Esophagus mucosa (tissue), 1 donor: ENCODE measurements at places on chromosomes 16 and 17. TPM values are rescaled to one million over a fixed set of nuclear protein-coding genes. Genes with fewer than 3 reads are reported as not detected.

- no peak for ATAC-seq
Measured at GRCh38 chr17:17375841-17376240, 72.7 kb downstream of the NT5M start.

GRCh38 chr16:14405611-14406537, 224.2 kb downstream of the PARN start:
- peak; percentile 51 for ATAC-seq

GRCh38 chr17:72104164-72104862, 16.5 kb upstream of the SOX9 start:
- ATAC-seq, result peak; percentile 43

DNA sequence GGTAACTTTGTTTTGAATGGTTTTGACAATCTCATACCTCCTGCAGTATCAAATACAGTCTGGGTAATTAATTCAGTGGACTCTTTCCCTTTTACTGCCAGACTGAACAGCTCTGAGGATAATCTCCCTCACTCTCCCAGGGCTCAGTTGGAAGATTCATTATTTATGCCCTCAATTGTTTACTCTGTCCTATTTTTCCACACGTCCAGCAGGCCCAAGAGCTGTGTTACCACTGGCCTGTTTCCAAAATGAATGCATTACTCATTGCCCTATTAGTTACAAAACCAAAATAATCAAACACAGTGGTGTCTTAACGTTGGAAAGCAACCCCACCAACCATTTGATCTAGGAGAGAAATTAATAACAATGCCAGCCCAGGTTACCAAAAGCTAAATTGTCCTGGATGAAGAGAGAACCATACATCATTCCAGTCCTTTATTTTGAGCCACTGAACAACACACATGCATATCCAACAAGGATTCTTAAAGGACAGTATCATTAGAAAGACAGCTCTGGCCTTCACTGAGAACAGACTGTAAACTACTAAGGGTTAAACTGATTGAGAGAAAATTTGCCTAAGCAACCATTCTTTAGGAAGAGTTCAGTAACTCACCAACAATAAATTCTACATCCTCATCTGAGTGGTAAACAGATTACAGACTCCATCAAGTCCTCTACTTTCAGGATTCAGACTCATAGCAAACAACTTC, 34.5 kb downstream of the FAM222B start:
- ATAC-seq, result no peak

DNA sequence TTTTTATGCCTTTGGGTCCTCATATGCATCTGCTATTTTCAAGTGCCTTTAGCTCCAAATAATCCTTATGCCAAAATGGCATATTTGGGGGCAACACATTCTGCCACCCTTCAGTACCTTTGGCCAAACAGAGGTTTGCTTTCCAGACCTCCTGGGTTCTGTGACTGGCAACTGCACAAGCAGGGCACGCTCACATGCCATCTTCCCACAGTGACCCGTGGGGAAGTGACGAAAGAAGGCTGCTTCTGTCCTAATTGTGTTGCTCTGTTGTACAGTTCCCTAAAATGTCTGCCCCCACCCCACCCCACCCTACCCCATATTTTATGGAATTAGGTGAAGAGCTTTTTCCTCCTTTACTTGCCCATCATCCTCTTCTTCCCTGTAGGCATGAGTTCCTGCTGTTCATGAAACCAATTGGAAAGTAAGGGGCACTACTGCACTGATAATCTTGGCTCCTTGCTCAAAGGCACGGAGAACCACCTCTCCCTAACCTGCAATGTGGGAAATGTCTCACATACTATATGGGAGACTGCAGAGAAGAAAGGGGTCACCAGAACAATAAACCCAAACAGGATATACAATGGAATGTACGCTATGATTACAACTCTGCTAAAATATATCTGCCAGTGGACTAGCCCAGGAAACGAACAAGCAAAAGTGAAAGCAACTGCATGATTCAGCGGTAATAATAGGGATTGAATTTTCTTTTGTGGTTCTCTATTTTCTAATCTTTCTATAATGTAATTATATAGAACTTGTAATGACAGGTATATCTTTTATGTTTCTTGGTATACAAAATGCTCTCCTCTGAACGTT, 3.3 kb upstream of the SLFN12L start:
- ATAC-seq, result no peak

- peak; percentile 71 for ATAC-seq
Measured at GRCh38 chr17:81393684-81394376, 1.4 kb upstream of the BAHCC1 start.

DNA sequence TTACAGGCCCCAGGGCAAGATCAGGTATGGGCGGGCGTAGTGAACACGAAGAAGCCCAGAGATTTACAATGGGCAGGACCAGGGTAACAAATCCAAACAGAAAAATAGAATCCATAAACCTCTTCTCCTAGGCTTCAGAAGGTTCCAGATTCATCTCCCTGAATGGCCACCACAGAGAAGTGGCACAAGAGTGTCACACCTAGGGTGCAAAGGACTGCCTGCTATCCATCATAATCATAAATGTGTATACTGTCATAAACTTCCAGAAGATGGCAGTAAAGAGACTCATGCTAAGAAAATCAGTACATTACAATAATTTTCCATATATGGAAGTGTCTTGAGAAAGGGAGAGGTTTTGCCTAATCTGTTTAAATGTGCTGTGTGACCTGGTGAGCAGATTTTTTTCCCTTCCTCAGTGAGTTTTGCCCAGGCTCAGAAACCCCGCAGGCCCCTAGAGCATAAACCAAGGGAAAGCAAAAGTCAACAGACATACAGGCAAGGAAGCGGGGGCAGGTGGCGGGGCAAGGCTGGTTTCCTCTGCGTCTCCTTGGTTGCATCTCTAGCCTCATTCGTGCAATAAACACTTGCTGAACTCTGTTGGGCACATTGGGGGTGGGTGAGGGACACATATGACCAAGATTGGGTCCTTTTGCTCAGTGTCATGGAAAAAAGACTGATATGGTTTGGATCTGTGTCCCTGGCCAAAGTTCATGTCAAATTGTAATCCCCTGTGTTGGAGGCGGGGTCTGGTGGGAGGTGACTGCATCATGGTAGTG, 92.0 kb upstream of the CDH5 start:
- ATAC-seq, result peak; percentile 6

GRCh38 chr17:10036511-10037061, 131.5 kb upstream of the RCVRN start:
- no peak for ATAC-seq

- no peak for ATAC-seq
Measured at GRCh38 chr16:9677301-9677653, 505.0 kb downstream of the GRIN2A start.

- no peak for ATAC-seq
Measured at GRCh38 chr16:52584354-52585320, 37.7 kb upstream of the TOX3 start.

DNA sequence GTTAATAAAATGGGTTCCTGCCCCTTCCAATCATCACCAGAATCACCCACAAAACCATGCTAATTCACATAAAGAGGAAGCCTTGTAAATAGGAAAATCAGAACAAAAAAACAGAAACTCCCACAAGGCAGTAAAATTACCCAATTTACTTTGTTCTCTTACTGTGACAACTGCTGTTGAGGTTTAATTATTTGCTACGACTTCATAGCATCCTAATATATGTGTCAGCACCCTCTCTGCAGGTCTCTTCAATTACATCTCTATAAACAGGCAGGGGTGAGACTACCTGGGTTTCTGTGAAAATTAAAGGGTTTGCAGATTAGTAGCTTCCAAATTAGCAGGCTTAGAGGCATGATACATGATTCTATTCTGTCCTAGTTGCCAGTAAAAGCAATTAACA, 2.7 kb downstream of the WDR59 start:
- ATAC-seq, result no peak

- ATAC-seq, result no peak
Measured at GRCh38 chr16:55376045-55376444, 52.0 kb downstream of the IRX6 start.

- no peak for ATAC-seq
Measured at GRCh38 chr17:10059684-10060211, 138.7 kb downstream of the GAS7 start.

GRCh38 chr17:69407759-69408158, 6.7 kb upstream of the MAP2K6 start:
- ATAC-seq, result no peak

- no peak for ATAC-seq
Measured at GRCh38 chr16:47699106-47699505, 238.0 kb downstream of the PHKB start.

- ATAC-seq, result no peak
Measured at GRCh38 chr17:77534137-77534536, 393.4 kb downstream of the SEC14L1 start.

DNA sequence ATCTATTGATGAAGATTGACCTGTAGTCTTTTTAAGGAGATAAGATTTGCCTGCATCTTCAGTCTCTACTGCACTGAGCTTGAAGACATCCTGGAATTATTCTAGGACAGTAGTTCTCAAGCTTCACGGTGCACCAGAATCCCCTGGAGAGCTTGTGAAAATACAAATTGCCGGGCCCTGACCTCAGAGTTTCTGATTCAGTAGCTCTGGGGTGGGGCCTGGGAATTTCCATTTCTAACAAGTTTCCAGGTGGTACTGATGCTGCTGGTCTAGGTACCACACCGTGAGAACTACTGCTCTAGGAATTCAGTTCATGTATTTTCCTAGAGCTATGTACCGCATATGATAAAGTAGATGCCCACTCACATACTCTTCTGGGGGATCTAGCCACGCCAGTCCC, 246.1 kb downstream of the HS3ST3B1 start:
- no peak for ATAC-seq

GRCh38 chr17:44782326-44782850, 23.6 kb downstream of the ADAM11 start:
- ATAC-seq, result no peak

DNA sequence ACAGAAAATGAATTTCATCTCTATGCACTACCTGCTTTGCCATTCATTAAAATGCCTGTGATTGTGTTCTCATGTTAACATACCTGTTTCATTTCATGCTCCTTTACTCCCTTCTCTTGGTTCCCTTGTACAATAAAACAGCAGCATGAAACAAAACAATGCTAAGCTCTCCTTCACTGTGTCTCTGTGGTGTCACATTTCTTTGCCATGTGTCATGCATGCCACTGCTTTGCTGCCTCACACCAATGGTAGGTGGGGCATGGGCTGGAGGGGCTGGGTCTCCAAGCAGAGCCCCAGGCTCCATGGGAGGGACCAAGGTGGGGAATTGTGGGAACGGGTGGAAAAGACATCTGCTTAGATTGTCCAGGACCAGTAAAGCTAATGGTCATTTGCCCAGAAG, 83.6 kb downstream of the RGS9 start:
- no peak for ATAC-seq

DNA sequence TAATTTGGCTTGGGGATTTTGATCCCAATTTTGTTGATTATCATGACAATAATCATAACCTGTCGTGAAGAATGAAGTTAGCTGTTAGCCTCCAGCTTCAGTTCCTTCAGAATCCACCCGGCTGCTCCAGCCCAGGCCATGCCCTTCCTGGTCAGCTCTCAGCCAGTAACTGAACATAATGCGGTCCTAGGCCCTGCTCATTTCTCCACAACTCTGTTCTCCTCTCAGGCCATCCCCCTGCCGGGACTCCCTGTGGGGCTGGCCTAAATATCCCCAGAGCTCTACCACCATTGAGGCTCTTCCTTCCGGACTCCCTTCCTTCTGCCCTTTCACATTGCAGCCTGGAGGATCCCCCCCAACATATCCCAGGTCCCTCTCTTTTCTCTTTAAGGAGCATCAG, 833.4 kb upstream of the GOT2 start:
- ATAC-seq, result no peak

DNA sequence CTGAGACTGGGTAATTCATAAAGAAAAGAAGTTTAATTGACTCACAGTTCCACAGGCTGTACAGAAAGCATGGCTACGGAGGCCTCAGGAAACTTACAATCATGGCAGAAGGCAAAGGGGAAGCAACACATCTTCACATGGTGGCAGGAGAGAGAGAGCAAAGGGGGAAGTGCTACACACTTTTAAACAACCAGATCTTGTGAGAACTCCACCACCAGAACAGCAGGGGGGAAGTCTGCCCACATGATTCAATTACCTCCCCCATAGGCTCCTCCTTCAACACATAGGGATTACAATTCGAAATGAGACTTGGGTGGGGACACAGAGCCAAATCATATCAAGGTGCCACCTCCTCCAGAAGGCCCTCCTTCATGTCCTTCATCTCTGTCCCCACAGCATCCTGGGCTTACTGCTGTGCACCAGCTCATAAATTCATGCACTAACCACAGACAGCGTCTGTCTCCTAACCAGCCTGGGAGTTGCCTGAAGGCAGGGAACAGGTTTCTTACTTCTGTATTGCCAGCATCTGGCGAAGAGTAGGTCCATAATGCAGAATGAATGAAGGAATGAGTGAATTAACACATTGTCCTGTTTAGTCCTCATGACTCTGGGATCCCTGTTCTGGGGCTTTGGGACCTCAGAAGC, 74.4 kb downstream of the WSB1 start:
- ATAC-seq, result no peak

- no peak for ATAC-seq
Measured at GRCh38 chr16:10225653-10226052, 43.4 kb upstream of the GRIN2A start.

DNA sequence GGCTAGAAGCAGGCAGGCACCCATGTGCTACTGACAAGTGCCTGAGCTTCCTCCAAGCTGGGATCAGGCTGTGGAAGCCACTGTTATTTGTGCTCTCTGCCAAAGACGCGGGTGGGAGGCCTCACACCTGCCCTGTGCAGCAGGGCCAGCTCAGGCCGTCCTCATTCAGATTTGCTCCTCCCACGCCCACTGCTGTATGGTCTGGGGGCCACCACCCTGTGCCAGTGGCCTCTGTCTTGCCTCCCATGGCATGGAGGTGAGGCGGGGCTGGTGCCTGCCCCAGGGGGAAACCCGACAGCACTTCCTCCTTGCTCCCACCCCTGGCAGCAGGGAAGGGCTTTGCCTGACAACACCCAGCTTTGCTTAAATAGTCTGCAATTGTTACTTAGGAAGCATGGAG, 356.5 kb upstream of the CDH8 start:
- no peak for ATAC-seq

DNA sequence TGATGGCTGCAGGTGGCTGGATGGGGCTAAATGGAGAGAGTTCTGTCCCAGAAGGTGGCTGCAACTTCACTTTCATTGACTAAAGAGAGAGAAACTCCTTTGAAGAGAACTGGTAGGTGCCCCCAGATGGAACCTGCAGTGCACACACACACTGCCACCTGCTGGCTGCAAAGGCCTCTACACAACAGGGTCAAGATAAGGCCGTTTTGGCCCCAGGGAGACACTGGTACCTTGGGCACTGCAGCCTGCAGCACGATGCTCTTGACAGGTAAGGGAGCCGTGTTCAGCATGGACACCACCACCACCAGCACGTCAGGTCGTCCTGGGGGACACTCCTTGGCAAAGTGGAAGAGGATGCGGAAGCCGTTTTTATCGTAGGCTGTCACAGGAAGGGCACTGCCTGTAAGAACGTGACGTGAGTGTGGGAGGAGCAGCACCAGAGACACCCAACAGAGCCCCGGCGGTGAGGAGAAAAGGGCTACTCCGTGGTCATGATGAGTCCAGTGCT, 22.7 kb downstream of the GGA3 start:
- ATAC-seq, result peak; percentile 51

The SLC35G6 gene
- total RNA-seq, result not detected

The MATCAP1 gene
- total RNA-seq, result 7.8 TPM

The KRT36 gene
- total RNA-seq, result not detected

The ALDH3A1 gene
- total RNA-seq, result 194 TPM

The AURKB gene
- total RNA-seq, result 22.0 TPM

The HOXB1 gene
- 0.24 TPM for total RNA-seq

The CCDC43 gene
- 19.0 TPM for total RNA-seq

The CDH11 gene
- 3.8 TPM for total RNA-seq

The ATPAF2 gene
- total RNA-seq, result 24.2 TPM
